ENCODE measurements at places on chromosomes 16 and 17. TPM values are rescaled to one million over a fixed set of nuclear protein-coding genes. Genes with fewer than 3 reads are reported as not detected.

GRCh38 chr16:82756283-82756599, 129.5 kb downstream of the CDH13 start:
- DNase-seq, result no peak
- H3K27me3 ChIP-seq, result no peaks in the 10 kb centered on the region
- H3K27ac ChIP-seq, result no peak overlapping the region
- no peaks in the 10 kb centered on the region for H3K36me3 ChIP-seq
- H3K4me1 ChIP-seq, result peaks cover 12% of the 10 kb centered on the region

GRCh38 chr17:49603238-49603637, 27.6 kb downstream of the NXPH3 start:
- no peak overlapping the region for H3K27ac ChIP-seq
- H3K4me1 ChIP-seq, result no peaks in the 10 kb centered on the region
- H3K36me3 ChIP-seq, result no peaks in the 10 kb centered on the region
- H3K27me3 ChIP-seq, result no peaks in the 10 kb centered on the region

GRCh38 chr17:76458580-76459490, 5.9 kb upstream of the UBE2O start:
- DNase-seq, result peak; percentile 94
- H3K4me3 ChIP-seq, result no peak overlapping the region
- no peak overlapping the region for H3K27ac ChIP-seq
- no peaks in the 10 kb centered on the region for H3K27me3 ChIP-seq
- H3K4me1 ChIP-seq, result peaks cover 15% of the 10 kb centered on the region

- no peaks in the 10 kb centered on the region for H3K27me3 ChIP-seq
- H3K36me3 ChIP-seq, result no peaks in the 10 kb centered on the region
- H3K27ac ChIP-seq, result no peak overlapping the region
- no peak for DNase-seq
These were observed 92.0 kb downstream of the PRKCB start for GRCh38 chr16:23927796-23928195.

DNA sequence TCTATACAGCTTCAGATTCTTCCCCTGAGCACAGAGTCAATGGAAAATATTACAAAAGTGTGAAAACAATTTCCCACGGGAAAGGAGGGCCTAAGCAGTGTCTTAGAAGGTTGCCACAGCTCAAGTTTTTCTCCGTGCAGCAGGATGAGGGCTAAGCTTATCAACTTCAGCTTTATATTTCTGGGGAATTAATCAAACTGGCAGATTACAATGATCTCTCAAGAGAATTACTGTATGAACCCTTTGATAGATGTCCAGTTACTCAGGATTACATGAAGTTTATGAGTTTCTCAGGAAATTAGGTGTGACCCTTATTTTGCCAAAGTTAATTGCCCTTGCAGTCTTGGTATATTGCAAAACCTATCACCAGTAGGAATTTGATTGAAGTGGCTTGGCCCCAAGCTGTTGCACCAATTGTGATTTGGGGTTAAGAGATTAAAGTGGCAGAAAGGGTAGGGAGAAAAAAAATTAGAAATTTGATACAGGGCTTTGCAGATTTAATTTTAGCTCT, 298.4 kb downstream of the MAP2K6 start:
- no peaks in the 10 kb centered on the region for H3K4me1 ChIP-seq
- H3K27ac ChIP-seq, result no peak overlapping the region

The ELMO3 gene
- 16.2 TPM for total RNA-seq

The MT1G gene
- 176 TPM for total RNA-seq

The HOXB13 gene
- not detected for total RNA-seq
